ENCODE measurements at places on chromosomes 16 and 17.

GRCh38 chr17:78419970-78420815, 41.7 kb downstream of the PGS1 start:
- DNase-seq, result no peak

DNA sequence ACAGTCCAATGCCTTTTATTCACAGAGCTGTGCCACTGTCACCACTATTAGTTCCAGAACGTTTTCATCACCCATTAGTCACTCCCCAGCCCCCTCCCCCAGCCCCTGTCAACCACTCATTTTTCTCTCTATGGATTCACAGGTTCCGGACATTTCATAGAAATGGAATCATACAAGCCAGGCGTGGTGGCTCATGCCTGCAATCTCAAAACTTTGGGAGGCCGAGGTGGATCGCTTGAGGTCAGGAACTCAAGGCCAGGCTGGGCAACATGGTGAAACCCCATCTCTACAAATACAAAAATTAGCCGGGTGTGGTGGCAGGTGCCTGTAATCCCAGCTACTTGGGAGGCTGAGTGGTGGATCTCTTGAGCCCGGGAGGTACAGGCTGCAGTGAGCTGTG, 759 bp upstream of the PAM16 start:
- no peak for DNase-seq

DNA sequence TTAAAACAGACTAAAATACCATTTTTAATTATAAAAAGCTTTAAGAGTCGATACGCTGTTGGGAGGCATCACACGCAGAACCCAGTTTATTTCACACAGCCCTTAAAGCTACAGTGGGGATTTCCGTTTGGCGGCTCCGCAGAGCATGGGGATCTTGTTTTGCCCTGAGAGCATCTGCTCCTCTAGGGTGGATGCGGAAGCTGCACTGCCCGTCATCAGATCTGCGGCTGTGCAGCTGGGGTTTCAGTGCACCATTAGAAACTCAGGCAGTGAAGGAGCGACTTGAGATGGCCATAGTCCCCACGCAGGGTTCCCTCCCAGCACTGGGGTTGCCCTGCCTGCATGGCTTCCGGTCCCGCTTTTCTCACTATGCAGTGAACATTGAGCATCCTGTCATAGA, 62.2 kb upstream of the CHMP6 start:
- no peak for DNase-seq

- no peak for DNase-seq
Observed at GRCh38 chr16:24769806-24770205, 40.4 kb downstream of the TNRC6A start.

GRCh38 chr17:58233543-58233942, 4.8 kb upstream of the LPO start:
- no peak for DNase-seq

DNA sequence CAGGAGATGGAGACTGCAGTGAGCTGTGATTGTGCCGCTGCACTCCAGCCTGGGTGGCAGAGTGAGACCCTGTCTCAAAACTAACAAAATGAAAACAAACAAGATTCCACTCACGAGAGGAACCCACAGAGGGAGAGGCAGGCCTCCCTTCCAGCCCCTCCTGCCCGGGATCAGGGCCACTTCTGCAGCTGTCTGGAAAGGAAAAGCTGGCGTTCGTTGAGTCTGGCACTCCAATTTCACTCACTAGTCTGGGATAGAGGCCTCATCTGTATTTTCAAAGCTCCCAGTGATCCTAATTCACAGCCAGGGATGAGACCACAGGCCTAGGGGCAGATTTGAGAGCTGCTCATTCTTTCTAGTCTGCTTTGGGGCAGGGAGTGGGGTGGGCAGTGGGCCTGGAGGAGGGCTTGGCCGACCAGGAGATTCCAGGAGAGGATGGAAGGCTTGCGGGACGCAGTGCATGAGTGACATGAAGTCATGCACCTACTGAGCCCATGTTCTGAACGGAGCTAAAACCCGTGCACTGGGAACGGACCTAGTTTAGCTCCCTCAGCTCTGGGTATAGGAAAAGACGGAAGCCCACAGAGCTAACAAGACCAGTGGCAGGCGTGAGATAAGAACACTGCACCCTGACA, 54.0 kb downstream of the COTL1 start:
- DNase-seq, result no peak

GRCh38 chr16:86662195-86662594, 83.8 kb downstream of the FOXL1 start:
- DNase-seq, result no peak

DNA sequence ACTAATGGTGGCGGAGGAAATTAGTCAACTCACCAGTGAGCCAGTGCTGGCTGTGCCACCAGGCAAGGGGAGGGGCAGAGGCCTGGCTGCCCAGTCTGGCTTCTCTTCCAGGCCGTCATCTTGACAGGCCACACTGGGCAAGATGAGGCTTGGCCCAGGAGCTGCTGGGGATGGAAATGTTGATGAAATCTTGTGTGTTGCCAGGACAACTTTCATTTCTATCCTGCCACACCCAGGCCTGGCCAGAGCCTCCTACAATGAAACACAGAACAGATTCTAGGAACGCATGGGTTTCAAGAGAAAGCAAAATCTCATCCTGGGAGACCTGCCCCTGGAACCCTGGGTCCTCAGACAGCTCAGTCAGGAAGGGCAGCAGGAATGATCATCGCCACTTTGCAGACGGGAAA, 9.3 kb downstream of the HEXIM2 start:
- peak; percentile 49 for DNase-seq

GRCh38 chr16:76583945-76584344, 306.7 kb downstream of the CNTNAP4 start:
- DNase-seq, result no peak

DNA sequence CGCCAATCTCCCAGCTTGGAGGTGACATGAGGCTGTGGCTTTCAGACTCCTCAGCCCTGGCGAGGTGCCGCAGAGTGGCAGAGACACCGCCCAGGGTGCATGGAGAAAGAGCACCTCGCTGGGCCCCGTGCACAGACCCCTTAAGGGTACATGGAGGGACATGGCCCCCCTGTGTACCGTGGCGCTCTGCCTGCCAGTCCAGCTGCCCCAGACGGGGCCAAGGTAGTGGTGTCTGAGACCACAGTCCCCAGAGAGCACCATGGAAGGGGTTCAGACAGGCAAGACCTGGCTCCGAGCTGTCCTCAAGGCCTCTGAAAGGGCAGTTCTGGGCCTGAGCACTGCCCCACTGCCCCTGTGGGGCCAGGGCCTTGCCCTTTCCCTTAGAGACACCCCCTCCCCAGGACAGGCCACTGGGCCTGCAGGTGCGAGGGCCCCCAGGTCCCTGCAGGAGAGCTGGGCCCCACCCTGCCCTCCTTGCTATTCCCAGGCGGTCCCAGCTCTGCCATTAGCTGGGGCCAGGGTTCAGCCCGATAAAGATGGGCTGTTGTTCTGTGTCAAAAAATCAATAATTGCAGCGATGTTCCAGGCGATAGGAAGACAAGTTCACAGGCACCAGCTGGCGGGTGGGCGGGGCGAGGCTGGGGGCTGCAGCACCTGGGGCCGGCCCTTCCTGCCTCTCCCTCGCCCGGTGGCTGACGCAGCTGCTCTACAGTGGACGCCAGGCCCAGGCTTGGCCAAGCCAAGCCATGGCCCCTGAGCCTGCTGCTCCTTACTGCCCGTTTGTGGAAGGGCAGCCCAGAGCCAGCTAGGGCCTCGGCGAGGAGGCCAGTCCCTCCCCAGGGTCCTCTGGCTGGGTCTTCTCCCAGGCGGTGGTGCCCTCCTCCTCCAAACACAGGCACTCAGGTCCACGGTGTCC, 51.7 kb downstream of the ZFPM1 start:
- no peak for DNase-seq

DNA sequence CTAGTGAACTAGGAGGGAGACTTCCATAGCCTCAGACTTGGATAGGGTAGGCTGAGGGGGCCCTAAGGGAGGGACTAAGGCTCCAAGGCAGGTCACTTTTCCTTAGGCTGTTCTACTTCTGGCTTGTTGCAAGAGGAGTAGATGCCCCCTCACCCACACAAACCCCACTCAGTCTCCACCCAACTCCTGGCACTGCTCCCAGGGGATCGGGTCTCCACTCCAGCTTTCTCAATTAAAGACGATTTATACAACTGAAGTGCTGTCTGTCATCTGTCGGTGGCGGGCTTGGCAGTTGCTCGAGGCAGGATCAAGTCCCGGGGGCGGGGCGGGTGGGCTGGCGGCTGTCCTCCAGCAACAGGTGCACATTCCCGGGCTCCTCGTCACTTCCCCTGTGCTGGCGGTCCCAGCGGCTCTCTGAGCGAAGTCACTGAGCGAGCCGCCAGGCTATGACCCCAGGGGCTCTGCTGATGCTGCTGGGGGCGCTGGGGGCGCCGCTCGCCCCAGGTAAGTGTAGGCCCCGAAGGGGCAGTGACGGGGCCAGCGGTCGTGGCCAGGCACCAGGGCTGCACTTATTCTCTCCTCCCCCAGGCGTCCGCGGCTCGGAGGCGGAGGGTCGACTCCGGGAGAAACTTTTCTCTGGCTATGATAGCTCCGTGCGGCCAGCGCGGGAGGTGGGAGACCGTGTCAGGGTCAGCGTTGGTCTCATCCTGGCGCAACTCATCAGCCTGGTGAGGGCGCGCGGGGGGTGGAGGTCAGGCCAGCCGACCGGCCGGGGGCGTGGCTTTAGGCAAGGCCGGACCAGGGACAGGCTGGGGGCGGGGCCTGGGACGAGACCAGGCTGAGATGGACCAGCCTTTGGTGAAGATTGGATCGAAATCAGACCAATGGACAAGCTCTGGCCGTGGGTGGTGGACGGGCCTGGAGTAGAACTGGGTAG, at the start of gene CHRNB1:
Gene CHRNB1, plus strand, starts transcription at position 380 of the 937 bp plus-strand sequence. Its CDS starts 67 bp downstream, at position 447.
- DNase-seq, result peak; percentile 51

- DNase-seq, result peak; percentile 58
Observed at GRCh38 chr16:85309656-85310587, 197.7 kb upstream of the CIBAR2 start.

- DNase-seq, result no peak
Observed at GRCh38 chr16:82963653-82964052, 336.9 kb downstream of the CDH13 start.

GRCh38 chr16:52114379-52114778, 432.6 kb downstream of the TOX3 start:
- DNase-seq, result no peak

DNA sequence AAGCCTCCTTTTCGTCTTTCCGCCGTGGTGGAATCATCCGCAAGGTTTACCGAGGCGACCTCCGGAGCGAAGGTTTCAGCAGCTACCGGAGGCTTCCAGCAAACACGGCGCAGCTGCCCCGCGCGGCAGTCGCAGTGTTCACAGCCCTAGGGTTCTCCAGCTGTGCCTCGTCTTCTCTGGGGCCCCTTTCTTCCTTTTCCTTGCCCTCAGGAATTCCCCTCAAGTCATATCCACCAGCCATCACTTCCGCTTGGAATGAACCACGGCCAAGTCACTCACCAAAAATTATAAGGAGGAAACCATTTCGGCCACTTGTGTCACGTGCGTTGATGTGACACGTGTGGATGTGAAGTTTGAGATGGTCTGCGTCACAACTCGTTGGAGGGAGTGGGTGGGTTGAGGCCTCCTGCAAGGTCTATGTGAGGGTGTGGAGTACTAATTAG, 636 bp upstream of the ERN1 start:
- DNase-seq, result peak; percentile 76

GRCh38 chr17:73286863-73287296, 24.9 kb downstream of the CDC42EP4 start:
- DNase-seq, result no peak
